ENCODE measurements at places on chromosomes 16 and 17. TPM values are rescaled to one million over a fixed set of nuclear protein-coding genes. Genes with fewer than 3 reads are reported as not detected.

Gene OR4D1
- not detected for total RNA-seq

Gene KCNJ2
- 7.9 TPM for total RNA-seq

Gene SYT17
- 3.1 TPM for total RNA-seq

Gene KCNG4
- not detected for total RNA-seq

Gene BLTP2
- total RNA-seq, result 89.7 TPM

Measured in skin of body (tissue), 3 donors.